ENCODE measurements at places on chromosomes 16 and 17.

- no peak for DNase-seq
These were observed 3.5 kb downstream of the GDE1 start for GRCh38 chr16:19518388-19518787.

DNA sequence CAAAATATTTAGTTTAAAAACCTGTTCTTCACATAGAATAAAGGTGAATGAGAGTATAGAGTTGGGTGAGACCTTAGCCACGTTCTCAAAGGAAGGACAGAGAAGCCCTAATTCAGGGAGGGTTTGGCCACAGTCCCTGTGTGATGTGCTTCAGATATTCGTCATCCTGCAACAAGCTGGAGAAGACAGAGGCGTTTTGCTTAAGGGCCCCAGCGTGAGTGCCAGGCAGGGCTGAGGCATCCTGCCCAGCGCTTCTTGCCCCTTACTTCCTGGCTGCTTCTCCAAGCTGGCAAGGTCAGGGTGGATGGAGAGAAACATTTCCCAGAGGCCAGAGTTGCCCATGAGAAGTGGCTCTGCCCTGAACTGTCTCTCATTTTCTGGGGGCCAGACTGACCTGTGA, 46.9 kb downstream of the AXIN2 start:
- no peak for DNase-seq

DNA sequence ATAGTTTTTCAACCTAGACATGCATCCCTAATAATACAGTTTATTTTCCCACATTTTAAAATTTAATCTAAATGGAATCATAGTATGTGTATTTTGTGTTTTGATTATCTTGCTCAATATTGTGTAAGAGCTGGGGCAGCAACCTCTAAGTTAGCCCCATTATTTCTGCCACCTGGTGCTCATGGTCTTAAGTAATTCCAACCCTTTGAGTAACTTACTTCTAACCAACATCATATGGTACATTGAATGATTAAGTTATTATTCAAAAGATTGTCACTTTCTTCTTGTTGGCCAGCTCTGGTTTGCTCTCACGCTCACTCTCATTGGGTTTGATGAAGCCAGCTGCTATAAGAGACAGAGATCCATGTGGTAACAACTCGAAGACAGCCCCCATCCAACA, 3.9 kb upstream of the KRTAP4-3 start:
- no peak for DNase-seq

GRCh38 chr16:50274326-50275097, 8.2 kb downstream of the ADCY7 start:
- DNase-seq = no peak

GRCh38 chr16:16828913-16829398, 450.0 kb downstream of the NPIPA7 start:
- no peak for DNase-seq

GRCh38 chr16:50245417-50246298, 20.7 kb upstream of the ADCY7 start:
- DNase-seq = peak; percentile 57

DNA sequence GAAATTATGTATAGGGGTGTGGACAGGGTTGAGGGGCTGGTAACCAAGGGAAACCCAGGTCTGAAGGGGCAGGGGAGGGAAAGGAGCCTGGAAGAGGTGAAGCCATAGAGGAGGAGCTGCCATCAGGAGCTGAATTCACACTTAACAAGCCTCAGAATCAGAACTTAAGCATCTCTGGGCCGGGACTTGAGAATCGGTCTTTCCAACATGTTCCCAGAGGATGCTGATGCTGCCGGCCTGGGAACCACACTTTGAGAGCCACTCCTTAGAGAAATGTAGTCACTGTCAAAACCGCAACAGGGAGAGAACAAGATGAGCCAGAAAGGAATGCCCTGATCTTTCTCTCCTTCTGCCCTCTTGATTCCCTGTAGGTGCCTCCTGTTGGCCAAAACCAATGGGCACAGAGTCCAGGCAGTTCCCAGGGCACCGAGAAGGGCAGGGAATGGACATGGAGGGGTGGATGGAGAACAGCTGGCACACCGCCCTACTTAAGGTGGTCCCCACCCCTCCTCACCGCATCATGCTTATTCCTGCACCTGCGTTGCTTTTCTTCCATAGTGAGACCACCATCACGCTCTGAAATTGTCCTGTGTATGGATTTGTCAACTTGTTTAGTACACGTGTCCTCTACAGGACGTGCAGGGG, 88.5 kb downstream of the GSG1L start:
- no peak for DNase-seq

Data from stimulated activated CD4-positive, alpha-beta T cell treated with anti-CD3 and anti-CD28 coated beads, TNF-alpha, amount 100 ng/mL, for 48 hours (primary cell).